Activated CD8-positive, alpha-beta T cell treated with anti-CD3 and anti-CD28 coated beads, Interleukin-2, amount 10 ng/mL, durations not matched to agents 7 days and 5 days (primary cell): ENCODE measurements at places on chromosomes 5 and 9. TPM values are rescaled to one million over a fixed set of nuclear protein-coding genes. Genes with fewer than 3 reads are reported as not detected.

GPRIN1 gene
- total RNA-seq = 1.9 TPM

CATSPER3 gene
- total RNA-seq = 0.68 TPM

SPINK1 gene
- not detected for total RNA-seq

- no peaks in the 10 kb centered on the region for H3K36me3 ChIP-seq
- no peak for DNase-seq
- H3K27ac ChIP-seq = no peak overlapping the region
- no peaks in the 10 kb centered on the region for H3K4me1 ChIP-seq
- no peak overlapping the region for H3K4me3 ChIP-seq
- H3K27me3 ChIP-seq = peaks cover 18% of the 10 kb centered on the region
Measured at GRCh38 chr9:99572567-99572966, 249.1 kb upstream of the NR4A3 start.

DNA sequence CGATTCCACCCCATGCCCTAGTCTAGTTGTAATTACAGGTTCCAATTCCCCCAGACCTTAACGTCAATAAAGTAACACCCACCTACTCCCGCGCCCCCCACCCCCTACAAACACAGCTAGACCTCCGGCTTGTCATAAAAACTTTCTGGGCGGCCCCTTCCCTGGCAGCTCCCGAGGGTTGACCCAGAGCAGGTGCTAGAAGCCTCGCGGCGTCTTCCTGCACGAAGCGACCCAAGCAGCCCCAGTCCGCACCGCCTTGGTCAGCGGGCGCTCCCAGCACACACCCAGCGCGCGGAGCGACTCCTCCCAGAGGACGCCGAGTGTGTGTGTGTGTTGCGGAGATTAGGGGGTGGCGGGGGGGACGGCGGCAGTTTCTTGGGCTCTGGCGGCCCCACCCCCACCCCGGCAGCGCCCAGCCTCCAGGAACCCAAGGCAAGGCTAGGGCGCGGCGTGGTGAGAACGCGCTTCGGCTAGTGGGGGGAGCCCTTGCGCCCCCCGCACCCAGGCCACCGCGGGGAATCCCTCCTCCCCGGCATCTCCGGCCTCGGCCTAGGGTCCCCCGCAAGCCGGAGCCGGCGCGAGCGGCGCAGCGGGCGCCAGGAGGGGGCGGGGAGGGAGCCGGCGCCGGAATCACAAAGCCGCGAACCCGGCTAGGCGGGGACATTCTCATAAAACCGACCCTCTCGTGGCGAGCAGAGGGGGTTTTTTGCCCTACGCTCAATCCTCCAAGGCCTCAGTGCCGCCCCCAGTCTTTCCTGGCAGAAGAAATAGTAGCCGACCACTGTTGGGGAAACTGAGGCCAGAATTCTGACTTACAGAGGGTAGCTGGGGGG lies 2.2 kb downstream of the PCDH1 start:
- no peak for DNase-seq
- no peak overlapping the region for H3K4me3 ChIP-seq
- no peaks in the 10 kb centered on the region for H3K36me3 ChIP-seq

DNA sequence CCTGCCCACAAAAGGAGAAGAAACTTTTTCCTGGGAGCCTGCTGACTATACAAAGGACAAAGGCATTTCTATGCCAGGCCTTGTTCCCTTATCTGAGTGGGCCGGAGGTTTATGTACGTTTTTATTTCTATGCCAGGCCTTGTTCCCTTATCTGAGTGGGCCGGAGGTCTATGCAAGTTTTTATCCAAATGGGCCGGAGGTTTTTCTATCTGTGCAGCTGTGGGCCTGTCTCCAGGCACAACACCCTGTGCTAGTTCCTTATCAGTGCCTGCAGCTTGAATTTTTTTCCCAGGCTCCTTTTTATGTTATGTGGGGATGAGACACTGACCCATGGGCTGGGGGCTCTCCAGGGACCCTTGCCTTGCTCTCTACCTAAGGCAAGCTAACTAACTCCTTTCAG lies 5.5 kb downstream of the SLC25A2 start:
- H3K4me1 ChIP-seq = no peaks in the 10 kb centered on the region
- no peak for DNase-seq
- no peak overlapping the region for H3K27ac ChIP-seq
- H3K4me3 ChIP-seq = no peak overlapping the region

GRCh38 chr5:129996896-129997295 lies 92.6 kb downstream of the CHSY3 start:
- no peaks in the 10 kb centered on the region for H3K27me3 ChIP-seq
- H3K4me3 ChIP-seq = no peak overlapping the region
- no peaks in the 10 kb centered on the region for H3K36me3 ChIP-seq
- H3K4me1 ChIP-seq = no peaks in the 10 kb centered on the region
- no peak overlapping the region for H3K27ac ChIP-seq

DNA sequence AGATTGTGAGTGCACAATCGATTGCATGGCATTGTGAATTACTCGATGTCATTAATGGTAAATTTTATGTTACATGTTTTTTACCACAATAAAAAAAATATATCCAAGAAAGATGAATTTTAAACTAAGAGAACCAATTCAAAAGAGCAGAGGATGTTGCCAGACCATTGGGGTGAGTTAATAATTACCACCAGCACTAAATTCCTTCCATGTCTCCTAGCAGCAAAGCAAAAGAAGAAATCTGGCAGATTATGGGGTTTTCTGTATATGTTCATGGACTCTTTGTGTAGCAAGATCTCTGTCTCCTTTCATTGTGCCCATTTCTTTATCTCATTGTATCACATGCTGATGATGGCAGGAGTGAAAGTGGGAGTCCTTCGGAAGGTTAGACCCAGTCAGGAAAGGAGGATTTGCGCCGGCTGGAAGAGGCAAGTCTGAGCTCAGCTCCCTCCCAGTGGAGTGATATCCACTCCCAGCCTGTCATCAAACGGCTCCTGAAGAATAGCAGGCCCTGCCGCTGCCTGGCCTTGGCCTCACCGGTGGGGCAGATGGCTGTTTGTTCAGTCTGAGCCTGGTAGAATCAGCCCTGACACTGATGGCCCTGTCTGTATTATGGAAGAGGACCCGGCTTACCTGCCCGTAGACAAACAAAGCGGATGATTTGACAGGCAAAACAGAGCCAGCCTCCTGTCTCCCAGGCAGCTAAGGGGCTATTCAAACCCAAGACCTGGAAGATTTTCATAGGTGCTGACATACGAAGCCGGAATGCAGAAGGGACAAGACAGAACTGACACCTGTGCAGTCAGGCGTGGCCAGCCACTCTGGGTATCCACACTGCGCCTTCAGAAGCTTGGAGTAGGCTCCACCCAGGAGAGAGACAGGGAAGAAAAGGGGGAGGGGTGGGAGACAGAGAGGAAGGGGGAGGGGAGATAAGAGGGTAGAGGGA lies 21.9 kb upstream of the FOXE1 start:
- H3K4me1 ChIP-seq = no peaks in the 10 kb centered on the region
- H3K36me3 ChIP-seq = no peaks in the 10 kb centered on the region
- H3K4me3 ChIP-seq = no peak overlapping the region

DNA sequence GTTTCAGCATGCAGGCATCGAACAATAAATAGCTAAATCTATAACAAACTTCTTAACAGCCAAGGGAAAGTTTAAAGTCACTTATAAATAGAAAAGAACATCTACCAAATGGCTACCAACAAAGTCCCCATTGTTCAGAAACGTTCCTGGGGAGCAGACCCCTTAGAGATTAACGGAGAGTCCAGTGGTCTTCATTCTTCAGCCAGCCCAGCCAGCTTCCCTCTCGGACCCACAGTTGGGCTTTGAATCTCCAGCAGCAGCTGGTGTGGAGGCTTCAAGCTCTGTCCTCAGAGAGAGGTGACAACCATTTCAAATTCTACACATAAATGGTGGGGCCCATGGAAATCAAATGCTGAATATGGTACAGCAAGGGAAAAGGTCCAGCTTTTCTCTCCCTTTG lies 11.2 kb downstream of the ENC1 start:
- H3K27me3 ChIP-seq = peaks cover 5% of the 10 kb centered on the region
- H3K4me1 ChIP-seq = peaks cover 10% of the 10 kb centered on the region
- DNase-seq = no peak
- no peak overlapping the region for H3K27ac ChIP-seq

DNA sequence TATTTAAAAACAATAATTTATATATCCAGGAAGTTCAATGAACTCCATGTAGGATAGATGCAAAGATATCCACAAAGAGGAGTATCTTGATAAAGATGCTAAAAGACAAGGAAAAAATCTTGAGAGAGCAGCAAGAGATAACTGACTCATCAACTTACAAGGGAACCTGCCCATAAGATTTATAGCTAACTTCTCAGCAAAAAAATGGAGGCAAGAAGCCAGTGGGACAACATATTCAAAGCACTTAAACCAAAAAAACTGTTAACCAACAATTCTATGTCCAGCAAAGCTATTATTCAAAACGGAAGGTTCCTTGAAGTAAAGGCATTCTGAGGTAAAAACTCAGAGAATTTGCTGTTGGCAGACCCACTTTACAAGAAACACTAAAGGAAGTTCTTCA lies 20.3 kb downstream of the RABGAP1 start:
- no peak overlapping the region for H3K4me3 ChIP-seq
- peaks cover 32% of the 10 kb centered on the region for H3K36me3 ChIP-seq
- no peak overlapping the region for H3K27ac ChIP-seq
- no peak for DNase-seq

GRCh38 chr5:144703776-144704175 lies 533.1 kb downstream of the KCTD16 start:
- H3K4me3 ChIP-seq = no peak overlapping the region
- H3K36me3 ChIP-seq = no peaks in the 10 kb centered on the region
- H3K4me1 ChIP-seq = no peaks in the 10 kb centered on the region
